Activated CD8-positive, alpha-beta memory T cell treated with anti-CD3 and anti-CD28 coated beads for 24 hours (primary cell): ENCODE measurements at places on chromosomes 5 and 9.
A peak's percentile ranks its signal among the peaks of the same experiment; 100 is the strongest.

- DNase-seq, result no peak
Measured at GRCh38 chr5:118439831-118440230, 548.5 kb downstream of the DTWD2 start.

DNA sequence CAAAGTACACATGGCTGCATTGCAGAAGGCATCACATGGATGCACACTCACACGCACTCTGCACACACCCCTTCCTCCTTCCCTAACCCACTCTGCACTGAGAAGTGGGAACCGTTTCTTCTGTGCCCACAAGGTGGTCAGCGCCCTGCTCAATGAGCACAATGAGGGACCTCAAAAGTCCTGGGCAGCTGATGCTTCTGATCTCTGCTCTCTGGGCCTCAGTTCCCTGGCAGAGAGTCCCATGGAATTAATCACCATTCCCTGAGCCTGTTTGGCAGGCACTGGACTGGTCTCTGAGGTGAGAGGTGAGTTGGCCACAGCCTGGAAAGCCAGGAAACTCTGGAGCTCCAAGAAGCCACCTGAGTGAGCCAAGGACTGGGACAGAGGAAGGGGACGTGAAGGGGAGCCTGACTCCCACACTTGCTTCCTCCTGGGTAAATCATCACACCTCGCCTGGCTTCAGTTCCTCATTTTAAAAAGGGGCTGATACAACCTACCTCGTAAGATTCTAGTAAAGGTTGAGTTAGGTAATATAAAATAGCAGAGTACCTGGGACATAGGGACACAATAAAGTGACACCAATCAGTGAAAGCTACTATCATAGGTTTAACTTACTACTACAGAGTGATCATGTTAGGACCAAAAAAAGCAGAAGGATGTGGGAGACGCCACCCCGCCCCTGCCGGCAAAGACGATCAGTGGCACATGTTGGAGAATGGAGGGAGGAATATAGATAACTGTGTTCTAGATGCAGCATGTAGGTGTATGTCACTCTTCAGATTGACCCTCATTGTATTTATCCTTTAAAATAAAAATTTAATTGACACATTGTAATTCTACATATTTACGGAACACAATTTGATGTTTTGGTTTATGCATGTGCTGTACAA, 21.1 kb upstream of the IGFBPL1 start:
- no peak for DNase-seq

- DNase-seq, result no peak
Measured at GRCh38 chr9:36158917-36159316, 10.3 kb upstream of the CCIN start.

DNA sequence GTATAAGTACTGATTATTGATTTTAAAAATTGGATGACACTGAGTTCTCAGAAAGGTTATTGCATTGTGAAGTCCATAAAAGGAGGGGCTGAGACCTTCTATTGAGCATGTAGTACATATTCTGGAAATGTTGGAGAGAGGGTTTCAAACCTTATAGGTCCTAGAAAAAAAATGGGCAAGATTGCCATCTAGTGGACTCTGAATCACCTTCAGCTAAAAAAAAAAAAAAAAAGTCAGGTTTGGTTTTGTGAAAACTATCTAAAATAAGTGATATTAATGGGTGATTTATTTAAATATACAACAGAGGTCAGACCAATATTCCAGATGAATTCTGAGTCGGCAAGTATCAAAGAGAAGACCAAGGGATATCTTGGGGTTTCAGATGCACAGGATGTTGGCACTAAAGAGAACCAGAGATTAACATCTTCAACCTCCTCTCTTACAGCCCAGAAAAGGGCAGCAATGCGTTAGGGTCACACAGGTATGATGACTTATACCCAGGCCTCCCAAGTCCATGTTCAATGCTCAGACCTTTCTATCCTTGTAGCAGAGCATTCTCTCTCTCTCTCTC, 109.8 kb upstream of the NMUR2 start:
- DNase-seq, result no peak

DNA sequence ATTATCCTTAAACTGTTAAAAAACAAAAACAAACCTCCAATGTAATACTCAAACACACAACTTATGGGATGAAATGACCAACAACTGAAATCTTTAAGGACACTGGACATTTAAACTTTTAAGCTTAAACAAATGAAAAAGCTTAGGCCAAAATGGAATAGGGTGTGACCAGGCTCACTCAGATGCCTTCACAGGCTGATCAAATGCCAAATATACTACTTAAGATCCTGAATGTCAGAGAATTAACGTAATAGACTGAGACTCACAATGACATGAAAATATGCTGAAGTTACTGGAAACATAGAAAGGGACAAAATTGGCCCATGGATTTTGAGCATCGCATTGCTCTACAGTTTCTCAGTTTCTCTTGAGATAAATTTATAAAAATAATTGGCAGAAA, 286.8 kb downstream of the ADAMTS6 start:
- DNase-seq, result no peak

DNA sequence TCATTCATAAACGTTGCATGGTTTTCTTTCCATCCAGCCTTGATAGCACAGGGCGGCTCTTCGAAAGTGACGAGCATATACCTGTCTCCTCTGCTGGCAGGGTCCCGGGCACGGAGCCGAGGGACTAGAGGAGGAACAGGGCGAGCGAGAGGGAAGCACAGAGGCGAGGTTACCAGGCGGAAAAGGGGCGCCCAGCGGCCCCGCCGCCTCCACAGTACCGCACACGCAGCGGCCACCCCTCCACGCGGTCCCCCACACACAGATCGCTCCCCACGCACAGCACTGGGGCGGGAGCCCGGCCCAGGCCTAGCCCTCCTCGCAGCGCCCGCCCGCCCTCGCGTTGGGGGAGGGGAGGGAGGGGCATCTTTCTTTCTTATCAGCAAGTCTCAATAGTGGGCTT, 296.6 kb upstream of the DAB2 start:
- DNase-seq, result no peak

- no peak for DNase-seq
Measured at GRCh38 chr9:29319736-29320513, 1746.6 kb upstream of the C9orf72 start.

DNA sequence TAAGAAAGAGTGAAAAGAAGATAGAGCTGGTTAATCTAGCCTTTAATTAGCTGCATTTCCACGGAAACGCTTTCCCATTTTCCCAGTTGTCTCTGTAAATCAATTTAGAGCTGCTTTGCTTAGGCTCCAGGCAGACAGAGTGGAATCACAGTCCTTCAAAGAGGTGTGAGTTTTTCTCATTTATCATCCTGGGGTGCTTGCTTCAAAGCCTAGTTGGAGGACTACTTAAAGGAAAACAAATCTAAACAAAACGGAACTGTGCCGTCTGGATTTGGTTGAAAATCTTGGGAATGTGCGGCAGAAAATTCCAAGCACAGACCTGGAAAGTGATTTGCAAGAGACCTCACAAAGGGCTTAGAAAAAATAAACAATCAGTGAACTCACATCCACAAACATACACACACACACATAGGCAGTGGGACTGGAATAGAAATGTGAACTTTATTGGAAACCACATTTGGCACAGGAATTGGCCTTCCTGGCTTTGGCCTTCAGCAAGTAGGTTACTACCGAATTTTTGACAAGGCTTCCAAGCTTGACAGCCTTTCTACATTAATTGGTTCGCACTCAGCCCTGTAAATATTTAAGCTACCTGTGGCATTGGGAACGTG, 235.2 kb upstream of the SLC24A2 start:
- no peak for DNase-seq

- DNase-seq, result no peak
Measured at GRCh38 chr5:113520429-113520828, 6.9 kb downstream of the YTHDC2 start.

- peak; percentile 4 for DNase-seq
Measured at GRCh38 chr9:88978034-88978433, 13.2 kb upstream of the S1PR3 start.

DNA sequence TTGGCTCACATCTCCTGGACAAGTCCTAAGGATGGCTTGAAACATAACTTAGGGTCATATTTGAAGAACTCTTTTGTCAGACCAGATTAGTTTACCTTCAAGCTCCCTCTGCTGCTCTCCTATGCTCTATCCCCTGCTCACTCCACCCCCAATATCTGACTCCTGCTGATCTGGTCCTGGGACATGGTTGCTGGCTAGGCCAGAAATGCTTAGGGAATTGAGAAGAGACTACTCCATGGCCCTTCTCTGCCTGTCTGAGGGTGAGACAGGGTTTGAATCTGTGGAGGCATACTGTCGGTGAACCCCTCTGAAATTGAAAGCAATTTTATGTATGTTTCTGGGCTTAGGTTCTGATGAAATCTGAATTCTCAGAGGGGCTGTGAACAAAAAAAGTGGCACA, 3.3 kb downstream of the OTULIN start:
- peak; percentile 66 for DNase-seq

GRCh38 chr9:880725-881124, 39.2 kb downstream of the DMRT1 start:
- DNase-seq, result no peak

GRCh38 chr9:13266167-13266566, 13.3 kb downstream of the MPDZ start:
- no peak for DNase-seq

DNA sequence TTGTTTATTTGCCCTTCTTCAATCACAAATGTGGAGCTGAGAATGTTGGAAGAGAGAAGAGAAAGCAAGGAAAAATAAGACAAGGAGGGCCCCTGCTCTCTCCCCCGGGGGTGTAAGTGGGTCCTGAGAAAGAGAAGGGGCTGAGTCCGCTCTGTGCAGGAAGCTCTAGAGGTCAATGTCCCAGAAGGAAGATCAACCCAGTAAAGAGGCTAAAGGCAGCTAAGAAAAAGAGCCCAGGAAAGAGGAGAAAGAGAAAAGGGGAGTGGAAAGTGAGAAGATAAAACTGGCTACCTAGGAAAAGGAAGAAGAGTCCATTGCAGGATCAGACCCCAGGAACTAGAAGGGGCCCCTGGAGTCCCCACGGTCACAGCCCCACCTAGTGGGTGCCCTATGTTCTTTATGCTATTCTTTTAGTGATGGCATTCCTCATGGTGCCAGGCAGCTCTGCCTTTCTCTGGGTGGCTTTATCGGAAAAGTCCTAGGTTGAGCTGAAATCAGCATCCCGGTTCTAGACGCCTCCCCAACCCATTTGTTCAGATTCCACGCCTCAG, 583.4 kb downstream of the ACTL7B start:
- no peak for DNase-seq

DNA sequence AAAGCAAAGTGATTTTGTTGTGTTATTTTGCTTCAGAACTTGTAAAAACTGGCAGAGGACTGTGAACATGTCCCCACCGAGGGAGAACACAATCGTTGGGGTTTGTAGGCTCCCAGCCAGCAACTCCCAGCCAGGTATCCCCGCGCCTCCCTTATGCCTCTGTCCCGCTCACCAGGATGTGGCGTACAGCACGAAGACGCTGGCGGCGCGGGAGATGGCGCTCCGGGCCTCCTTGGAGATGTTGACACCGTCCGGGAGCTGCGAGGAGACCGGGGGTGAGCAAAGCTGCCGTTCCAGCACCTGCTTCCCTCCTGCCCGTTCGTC, 630 bp downstream of the POLE3 start:
- no peak for DNase-seq

DNA sequence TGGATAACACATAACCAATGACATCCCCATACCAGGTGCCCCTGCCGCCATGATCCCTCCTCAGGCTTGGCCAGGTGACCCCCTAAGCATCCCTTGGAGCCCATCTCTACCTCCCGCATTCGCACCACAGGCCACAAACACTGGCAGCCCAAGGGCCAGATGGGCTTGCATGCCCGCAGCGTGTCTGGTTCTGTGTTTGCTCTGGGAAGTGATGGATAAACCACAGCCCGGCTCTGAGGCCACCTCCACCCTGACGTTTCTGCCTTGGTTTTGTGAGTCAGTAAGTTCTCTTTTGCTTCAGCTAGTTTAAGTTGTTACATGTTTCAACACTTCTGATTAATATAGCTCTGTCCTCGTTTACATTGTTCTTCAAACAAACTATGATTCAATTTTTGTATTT, 172.4 kb upstream of the PHYKPL start:
- no peak for DNase-seq

DNA sequence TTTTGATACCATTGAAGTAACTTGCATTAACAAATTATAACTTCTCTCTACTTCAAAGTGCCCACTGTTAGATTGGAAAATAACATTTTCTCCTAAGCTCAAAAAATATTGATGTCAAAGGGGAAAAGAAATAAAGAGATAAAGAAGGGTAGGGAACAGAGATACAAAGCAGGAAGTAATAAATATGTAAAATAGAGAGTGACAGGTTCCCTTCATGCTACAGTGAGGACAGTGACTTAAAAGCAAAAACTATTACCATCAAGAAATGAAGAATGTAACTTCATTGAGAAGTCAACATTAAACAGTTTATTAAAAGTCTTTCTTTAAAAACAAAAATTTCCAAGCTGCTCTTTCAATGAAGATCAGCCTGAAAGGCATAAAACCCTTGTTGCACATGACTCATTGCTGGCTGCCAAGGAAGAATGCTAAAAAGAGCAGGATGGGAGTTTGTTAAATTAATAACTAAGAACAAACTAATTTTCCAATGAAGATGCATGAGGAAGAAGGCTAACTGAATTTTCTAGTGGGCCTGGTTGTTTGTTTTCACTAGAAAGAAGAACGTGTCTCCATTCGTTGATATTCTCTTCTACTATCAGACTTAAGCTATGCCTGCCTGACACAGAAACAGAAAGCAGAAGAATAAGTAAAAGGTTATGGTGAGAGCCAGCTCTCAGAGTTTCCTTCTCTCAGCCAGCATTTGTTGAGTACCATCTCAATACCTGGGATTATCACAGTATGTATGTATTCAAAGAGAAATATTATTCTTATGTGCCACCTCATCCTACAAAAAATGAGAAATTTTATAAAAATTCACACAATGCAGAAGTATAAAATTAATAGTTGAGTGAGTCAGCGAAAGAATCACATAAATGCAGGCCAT, 197.8 kb upstream of the NREP start:
- no peak for DNase-seq

- DNase-seq, result peak; percentile 78
Measured at GRCh38 chr9:131310833-131311554, 21.5 kb downstream of the PLPP7 start.

GRCh38 chr9:129390541-129390940, 212.5 kb upstream of the IER5L start:
- DNase-seq, result no peak

GRCh38 chr5:111551161-111551560, 38.8 kb upstream of the STARD4 start:
- no peak for DNase-seq

DNA sequence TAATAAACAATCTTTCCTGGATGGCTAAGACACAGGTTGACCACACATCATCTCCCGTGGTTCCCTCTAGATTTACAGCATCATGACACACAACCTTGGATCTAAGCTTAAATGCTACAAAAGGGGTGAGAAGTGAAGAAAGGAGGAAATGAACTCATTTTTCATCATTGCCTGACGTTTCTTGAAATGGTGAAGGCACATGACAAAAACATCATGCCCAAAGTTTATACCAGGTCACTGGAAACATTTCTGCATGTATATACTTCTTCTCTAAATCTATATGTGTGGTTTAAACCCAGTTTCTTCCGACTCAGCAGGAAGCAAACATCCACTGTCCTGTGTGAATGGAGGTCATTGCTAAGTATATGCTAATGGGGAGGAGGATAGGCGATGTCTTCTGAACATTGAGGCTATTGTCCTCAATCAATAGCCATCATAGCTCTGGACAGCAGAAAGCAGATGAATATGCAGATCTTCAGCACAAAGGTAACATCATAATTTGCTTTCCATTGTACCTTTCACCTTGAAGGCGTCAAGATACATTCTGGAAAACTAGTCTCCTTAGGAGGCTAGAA, 137.4 kb downstream of the MED27 start:
- DNase-seq, result no peak
